Activated T-helper 9 cell treated with anti-CD3 and anti-CD28 coated beads, Interleukin-2, amount 50 U/mL, for 16 hours (primary cell): ENCODE measurements at places on chromosomes 13 and 19.

GRCh38 chr13:92823059-92823458 lies 403.5 kb upstream of the GPC6 start:
- DNase-seq, result no peak

DNA sequence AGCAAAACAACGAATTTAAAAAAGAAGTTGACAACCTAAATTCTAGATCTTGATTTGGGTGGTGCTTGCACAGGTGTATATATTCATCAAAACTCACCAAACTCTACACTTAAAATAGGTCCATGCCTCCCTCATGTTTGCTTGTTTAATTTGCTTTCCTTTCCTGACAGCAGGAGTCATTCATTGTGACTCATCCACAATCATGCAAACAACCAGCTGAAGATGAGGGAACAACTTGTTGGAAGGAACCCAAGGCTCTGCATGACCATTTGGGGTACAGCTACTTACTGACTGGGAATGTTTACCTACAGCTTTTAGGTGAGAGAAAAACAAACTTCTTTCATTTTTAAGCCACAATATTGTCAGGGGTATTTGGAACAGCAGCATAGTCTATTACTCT lies 96.6 kb downstream of the RXFP2 start:
- DNase-seq, result no peak

DNA sequence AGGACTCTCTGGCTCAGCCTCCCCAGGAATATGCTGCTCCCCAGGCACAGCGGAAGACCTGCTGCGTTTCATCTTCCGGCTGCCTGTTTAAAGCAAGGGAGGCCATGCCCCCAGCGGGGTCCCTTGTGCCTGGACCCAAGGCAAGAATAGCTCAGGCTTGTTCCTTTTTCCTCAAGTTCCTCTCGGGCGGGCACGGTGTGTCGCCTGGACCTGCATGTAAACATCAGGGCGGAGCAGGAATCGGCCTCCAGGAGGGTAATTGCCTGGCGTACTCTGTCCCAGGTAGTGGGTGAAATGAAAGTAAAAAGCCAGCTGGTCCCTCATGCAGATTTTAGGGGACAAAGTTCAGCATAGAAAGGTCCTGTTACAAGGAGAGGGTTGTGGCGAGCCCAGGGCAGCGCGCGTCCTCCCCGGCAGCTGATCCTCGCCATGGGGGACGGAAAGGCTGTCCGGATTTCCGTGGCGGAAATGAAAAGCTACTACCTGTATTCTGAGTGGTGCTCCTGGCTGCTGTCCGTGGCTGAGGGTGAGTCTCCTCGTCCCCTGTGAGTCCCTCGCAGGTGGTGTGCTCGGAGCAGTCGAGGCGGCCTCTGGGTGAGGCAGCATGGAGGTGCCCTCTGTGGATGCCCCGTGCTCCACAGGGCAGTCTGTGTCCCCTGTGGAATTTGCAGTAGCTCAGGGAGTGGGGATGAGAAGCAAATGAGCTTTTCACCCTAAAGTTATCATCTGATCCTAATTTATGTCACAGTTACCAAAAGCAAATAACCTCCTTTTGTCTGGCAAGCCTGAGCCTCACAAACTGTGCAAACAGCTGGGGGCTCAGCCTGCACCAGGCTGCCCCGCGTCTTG lies 16.2 kb downstream of the MCF2L start:
- DNase-seq, result no peak

GRCh38 chr13:81987159-81987558 lies 1646.2 kb upstream of the SPRY2 start:
- no peak for DNase-seq

- no peak for DNase-seq
These were observed 1677.1 kb downstream of the OLFM4 start for GRCh38 chr13:54705738-54706137.

- DNase-seq, result no peak
These were observed 117.8 kb downstream of the RAB20 start for GRCh38 chr13:110443622-110444225.

DNA sequence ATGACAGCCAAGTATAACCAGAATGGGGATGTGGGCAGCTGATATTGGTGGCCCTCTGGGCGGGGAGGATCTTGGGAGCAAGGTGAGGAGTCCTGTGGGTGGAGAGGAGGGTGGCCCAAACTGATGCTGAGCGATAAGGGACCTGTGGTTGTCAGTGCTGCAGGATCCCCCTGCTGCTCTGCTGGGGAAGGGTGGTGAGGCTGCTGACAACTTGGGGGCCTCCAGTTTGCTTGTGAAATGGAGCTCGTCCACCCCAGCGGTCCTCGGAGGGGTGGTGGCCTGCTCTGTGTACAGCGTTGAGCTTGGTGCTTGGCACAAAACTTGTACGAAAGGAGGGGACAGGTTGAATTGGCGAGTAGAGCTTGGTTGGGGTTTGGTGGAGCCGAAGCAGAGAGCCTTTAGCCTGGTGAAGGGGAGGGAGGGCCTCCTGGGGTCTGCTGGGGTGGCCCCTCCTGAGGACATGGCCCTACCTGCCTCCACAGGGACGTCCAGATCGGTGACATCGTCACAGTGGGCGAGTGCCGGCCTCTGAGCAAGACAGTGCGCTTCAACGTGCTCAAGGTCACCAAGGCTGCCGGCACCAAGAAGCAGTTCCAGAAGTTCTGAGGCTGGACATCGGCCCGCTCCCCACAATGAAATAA lies 2.9 kb downstream of the RPS11 start:
- DNase-seq, result no peak

DNA sequence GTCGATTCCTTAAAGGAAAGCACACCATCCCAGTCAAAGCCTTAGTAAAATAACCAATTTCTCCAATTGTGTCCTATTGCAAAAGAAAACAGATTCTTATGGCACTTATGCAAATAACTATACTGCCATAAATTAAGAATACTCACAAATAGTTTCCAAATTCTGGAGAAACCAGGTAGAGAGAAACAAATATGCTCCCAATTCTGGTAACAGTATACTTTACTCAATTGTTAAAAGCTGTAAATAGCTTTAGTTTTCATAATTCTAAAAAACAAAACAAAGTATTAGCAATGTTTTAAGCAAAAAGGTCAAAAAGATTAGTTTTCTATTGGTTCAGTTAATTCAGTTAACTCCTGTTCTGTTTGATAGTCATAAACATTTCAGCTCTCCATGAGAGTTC lies 18.2 kb upstream of the UBAC2 start:
- DNase-seq, result no peak

DNA sequence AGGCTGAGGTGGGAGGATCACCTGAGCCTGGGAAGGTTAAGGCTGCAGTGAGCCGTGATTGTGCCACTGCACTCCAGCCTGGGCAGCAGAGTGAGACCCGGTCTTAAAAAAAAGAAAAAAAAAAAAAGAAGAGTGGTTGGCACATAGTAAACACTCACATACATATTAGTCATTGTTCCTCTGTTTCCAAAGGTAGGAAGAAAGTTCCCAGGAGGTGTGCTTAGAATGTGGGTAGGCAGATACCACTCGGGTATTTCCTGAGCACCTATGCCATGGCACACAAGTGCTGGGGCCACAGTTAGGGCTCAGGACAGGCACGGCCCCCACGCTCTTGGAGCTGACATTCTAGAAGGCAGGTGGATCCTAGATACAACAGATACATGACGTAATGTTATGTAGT lies 41.4 kb downstream of the SIPA1L3 start:
- no peak for DNase-seq

- DNase-seq, result no peak
These were observed 318.9 kb downstream of the MYO16 start for GRCh38 chr13:108948251-108948671.

GRCh38 chr13:75687150-75687763 lies 51.1 kb downstream of the LMO7 start:
- no peak for DNase-seq

DNA sequence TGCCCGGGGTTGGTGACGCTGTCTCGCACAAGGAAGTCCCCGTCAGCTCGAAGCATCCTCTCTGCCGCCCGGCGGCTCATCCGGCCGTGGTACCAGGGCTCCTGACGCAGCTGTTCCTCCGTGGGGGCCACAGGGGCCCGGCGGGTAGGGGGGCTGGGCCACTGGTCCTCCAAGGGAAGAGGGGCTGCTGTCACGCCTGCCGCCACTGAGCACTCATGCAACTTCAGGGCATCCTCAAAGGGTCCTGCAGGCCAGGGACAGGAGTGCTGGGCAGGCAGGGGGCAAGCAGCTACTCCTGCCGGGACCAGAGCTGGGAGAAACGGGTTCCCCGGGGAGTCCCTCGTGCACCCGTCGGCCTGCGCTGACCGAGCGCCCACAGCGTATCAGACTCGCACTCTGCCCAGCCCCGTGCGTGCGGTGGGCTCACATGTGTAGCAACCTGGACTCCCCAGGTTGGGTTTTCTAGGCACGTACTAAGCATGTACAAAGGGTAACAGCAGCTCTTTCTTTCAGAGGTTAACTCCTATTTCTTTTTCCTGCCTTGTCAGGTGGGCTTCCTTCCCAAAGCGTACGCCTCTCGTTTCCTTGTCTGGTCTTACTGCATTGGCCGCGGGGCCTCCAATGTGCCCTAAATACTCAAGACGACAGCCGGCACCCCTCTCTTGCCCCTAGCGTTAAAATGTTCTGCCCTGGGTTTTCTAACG lies 13.4 kb upstream of the C2CD4C start:
- no peak for DNase-seq

- no peak for DNase-seq
These were observed at the start of gene IPO5 for GRCh38 chr13:97953376-97953970. Gene IPO5 (plus strand): TSS chr13:97953675. CDS start chr13:97976697, 23,022 bp downstream.

DNA sequence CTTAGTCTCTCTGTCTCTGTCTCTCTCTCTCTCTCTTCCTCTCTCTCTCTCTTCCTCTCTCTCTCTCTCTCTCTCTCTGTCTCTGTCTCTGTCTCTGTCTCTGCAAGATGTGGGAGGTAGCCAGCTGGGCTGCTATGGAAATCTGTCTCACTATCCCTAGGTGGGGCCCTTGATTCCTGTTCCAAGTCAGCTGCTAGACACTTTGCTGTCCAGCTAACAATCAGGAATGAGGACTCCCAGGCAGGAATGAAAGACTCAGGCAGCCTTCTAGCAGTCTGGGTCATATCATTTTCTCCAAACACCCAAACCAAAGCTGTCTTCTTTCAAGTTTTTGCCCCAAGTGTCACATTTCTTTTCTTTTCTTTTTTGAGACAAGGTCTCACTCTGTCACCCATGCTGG lies 23.2 kb downstream of the CATSPERD start:
- no peak for DNase-seq

DNA sequence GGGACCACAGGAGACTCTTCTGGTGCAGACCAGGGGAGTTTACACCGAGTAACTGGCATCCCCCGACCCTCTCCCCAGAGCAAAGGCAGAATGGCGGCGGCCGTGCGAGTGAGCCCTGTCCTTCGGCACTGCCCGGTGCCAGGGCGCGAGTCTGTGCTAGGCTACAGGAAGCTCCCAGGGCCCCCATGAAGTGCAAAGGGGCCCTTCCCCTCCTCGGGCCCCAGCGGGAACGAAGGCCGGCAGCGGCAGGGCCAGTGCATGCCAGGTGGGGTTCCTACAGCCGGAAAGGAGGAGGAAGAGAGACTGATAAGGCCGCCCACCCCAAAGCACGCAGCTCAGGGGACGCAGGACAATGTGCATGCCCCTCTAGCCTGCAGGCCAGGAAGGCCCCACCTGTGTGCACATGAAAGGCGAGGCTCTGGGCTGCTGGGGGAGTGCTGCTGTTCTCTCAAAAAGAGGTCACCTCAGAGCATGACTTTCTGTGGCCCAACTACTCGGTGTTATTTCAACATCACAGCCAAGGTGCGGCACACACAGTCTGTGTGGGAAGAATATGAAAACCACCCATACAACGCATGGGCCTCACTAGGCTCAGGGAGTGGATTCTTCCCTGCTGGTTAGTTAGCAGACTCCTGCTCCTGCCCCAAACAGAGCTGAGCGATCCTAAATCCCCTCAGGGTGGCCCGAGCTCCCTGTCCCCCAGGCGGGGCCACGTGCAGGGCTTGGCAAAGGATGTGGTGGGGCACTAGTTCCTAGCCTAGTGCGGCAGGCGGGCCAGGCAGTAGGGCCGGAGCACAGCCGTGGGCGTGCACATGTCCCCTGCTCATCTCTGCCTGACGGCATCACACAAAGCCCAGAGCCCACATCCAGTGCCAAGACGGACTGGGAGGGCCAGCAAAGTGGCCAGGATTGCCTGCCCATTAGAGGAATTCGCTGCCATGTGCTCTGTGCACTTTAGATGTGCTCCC lies 28.4 kb upstream of the TIMM44 start:
- DNase-seq, result no peak

GRCh38 chr19:34287662-34288140 lies 33.3 kb downstream of the GARRE1 start:
- DNase-seq, result no peak

GRCh38 chr19:17282488-17283125 lies 906 bp downstream of the ANKLE1 start:
- peak; percentile 71 for DNase-seq

DNA sequence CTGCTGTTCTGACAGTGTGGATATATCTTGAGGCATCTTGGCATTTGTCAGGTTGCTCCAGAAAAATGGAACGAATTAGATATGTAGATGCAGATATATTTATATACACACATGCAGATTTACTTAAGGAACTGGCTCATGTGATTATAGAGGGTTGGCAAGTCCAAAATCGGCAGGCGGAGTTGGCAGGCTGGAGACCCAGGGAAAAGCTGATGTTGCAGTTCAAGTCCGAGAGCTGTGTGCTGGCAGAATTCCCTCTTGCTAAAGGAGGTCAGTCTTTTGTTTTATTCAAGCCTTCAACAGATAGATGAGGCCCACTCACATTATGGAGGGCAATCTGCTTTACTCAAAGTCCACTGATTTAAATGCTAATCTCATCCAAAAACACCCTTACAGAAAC lies 24.4 kb upstream of the CSNK1A1L start:
- DNase-seq, result no peak

- no peak for DNase-seq
These were observed 491.0 kb downstream of the SLITRK5 start for GRCh38 chr13:88162076-88162702.
